ENCODE measurements at places on chromosomes 2 and 18. TPM values are rescaled to one million over a fixed set of nuclear protein-coding genes. Genes with fewer than 3 reads are reported as not detected.
A peak's percentile ranks its signal among the peaks of the same experiment; 100 is the strongest.

GRCh38 chr18:13447621-13448334 lies 229.2 kb downstream of the LDLRAD4 start:
- no peak for DNase-seq
- peak overlapping the region; percentile 24 for H3K4me3 ChIP-seq
- H3K27ac ChIP-seq = peak overlapping the region; percentile 53
- no peaks in the 10 kb centered on the region for H3K27me3 ChIP-seq
- H3K36me3 ChIP-seq = no peaks in the 10 kb centered on the region

DNA sequence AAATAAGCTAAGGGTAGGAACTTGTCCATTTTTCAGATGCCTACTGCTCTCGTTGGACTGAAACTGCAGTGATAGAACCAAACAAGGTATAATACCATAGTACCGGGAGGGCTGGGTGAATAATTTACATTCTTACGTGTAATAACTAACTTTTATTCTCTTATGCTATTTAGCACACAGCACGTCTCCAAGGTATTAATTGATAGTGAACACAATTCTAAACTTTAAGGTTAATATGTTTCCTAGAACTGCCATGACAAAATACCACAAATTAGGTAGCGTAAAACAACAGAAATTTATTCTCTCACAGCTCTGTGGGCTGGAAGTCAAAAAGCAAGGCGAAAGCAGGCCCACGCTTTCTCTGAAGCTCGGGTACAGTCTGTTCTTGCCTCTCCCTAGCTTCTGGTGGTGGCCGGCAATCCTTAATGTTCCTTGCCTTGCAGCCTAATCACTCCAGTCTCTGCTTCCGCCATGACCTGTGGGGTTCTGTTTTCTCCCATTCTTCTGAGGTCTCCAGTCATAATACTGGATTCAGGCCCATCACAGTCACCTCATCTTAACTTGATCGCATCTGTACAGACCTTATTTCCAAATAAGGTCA lies 5.6 kb upstream of the BCL2 start:
- no peak overlapping the region for H3K4me3 ChIP-seq
- no peak for DNase-seq
- peaks cover 19% of the 10 kb centered on the region for H3K4me1 ChIP-seq
- H3K27me3 ChIP-seq = no peaks in the 10 kb centered on the region

DNA sequence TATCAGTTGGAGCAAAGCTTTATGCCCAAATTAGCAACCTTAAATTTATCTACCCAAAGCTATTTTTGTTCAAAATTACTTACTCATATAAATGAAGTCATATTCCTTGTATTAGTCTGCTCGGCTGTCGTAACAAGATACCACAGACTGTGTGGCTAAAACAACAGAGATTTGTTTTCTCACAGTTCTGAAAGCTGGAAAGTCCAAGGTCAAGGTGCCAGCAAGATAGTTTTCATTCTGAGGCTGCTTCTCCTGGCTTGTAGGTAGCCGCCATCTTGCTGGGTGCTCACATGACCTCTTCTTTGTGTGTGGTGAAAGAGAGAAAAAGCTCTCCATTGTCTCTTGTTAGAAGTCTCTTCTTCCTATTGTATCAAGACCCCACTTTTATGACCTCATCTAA lies 15.7 kb upstream of the DPP10 start:
- H3K4me3 ChIP-seq = no peak overlapping the region
- no peaks in the 10 kb centered on the region for H3K36me3 ChIP-seq
- no peak overlapping the region for H3K27ac ChIP-seq
- DNase-seq = no peak
- no peaks in the 10 kb centered on the region for H3K4me1 ChIP-seq

The LRRC30 gene
- total RNA-seq = not detected

DNA sequence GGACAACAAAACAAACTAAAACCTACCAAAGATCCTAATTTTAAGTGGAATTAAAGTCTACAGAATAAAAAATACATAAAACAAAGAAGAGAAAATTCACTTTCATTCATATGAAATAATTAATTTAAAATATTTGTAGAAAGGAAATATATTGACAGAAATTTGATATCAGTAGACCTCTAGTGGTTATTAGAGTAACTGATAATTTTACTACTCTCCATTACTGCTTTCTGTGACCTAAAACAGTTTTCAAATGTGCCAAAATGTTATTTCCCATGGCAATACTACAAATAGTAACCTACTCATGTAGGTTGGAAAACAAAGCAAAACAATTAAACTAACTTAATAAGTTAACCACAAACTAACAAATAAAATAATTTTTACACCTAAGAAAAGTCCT lies 147.1 kb downstream of the NOL4 start:
- H3K36me3 ChIP-seq = no peaks in the 10 kb centered on the region
- H3K27ac ChIP-seq = no peak overlapping the region
- H3K4me3 ChIP-seq = no peak overlapping the region
- no peaks in the 10 kb centered on the region for H3K27me3 ChIP-seq
- no peak for DNase-seq

DNA sequence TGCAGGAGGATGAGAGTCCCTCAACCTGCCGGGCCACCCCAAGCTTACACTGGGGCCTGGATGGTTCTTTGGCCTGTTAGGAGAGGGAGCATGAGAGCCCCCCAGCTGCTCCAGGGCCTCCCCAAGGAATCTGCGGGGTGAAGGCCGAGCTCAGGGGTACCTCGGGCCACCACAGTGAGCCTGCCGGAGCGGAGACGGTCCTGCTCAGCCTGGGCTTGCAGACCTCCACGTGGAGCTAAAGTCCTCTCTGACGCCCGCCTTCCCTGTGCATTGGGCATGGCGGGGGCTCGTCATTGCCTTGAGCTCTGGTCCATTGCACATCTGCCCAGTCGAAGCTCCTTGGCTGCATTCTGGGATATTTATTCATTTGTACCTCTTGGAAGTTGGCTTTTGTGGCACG lies 62.7 kb downstream of the ASB1 start:
- H3K36me3 ChIP-seq = no peaks in the 10 kb centered on the region
- peaks cover 14% of the 10 kb centered on the region for H3K4me1 ChIP-seq
- no peak overlapping the region for H3K4me3 ChIP-seq
- H3K27me3 ChIP-seq = no peaks in the 10 kb centered on the region
- no peak overlapping the region for H3K27ac ChIP-seq
- DNase-seq = no peak

- no peak overlapping the region for H3K27ac ChIP-seq
- H3K27me3 ChIP-seq = peaks cover 50% of the 10 kb centered on the region
- H3K4me1 ChIP-seq = peaks cover 19% of the 10 kb centered on the region
These were observed 1.1 kb downstream of the PAX8 start for GRCh38 chr2:113277474-113278072.

The SULT1C4 gene
- 6.1 TPM for total RNA-seq

The PHOSPHO2 gene
- total RNA-seq = 5.8 TPM

The CREG2 gene
- total RNA-seq = not detected

DNA sequence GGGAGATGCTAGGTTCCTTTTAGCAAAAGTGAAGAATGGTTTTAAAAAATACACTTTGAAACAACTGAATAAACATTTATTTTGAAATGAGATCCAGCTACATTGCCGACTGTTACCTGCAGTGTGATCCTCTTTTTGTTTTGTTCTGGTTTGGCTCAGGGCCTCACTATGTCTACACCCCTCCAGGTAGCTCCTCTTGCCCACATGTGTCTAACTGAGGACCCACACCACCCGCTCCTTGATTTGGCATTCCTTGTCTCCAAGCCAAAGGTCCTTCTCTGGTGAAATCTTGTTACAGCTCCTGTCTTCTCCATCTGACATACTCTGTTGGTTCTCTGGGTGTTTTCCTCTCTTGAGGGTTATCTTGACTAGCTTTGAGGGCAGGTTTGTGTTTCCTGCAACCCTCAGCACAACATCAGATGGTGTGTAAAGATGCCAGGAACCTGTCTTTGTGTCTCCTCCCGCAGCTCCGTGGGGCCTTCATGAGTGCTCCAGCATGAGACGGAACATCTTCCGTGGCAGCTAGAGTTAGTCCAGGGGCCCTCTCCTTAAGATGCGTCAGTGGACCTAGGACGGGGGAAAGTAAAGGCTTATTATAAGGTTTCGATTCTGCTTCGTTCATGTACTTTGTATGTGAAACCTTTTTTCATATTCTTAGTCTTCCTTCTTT lies 32.1 kb downstream of the MAP4K4 start:
- H3K4me1 ChIP-seq = peaks cover 26% of the 10 kb centered on the region
- DNase-seq = no peak
- no peaks in the 10 kb centered on the region for H3K27me3 ChIP-seq
- H3K36me3 ChIP-seq = no peaks in the 10 kb centered on the region

DNA sequence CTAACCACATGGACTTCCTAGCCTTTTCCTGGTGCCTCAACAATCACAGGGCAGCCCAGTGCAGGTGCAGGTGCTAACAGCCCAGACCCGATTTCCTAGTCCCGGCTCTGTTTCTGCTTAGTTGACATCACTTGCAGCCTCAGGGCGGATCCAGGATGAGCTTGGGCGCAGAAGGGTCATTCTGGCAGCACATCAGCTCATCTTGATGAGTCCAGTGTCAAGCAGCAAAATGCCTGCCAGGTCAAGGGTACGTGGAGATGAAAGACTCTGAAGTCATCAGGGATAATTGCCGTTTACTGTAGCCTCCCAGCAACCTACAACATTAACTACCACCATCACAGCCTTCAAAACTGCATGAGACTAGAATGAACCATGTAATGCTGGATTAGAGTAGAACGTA lies 39.4 kb upstream of the EFHD1 start:
- no peaks in the 10 kb centered on the region for H3K27me3 ChIP-seq
- no peaks in the 10 kb centered on the region for H3K36me3 ChIP-seq
- DNase-seq = no peak
- H3K27ac ChIP-seq = no peak overlapping the region
- H3K4me1 ChIP-seq = peaks cover 21% of the 10 kb centered on the region
- no peak overlapping the region for H3K4me3 ChIP-seq

GRCh38 chr2:32357318-32358110 lies 691 bp downstream of the BIRC6 start:
- H3K27ac ChIP-seq = peak overlapping the region; percentile 99
- H3K36me3 ChIP-seq = no peaks in the 10 kb centered on the region
- H3K4me1 ChIP-seq = peaks cover 41% of the 10 kb centered on the region
- H3K27me3 ChIP-seq = no peaks in the 10 kb centered on the region
- peak; percentile 74 for DNase-seq

The LRRTM1 gene
- total RNA-seq = 1.5 TPM

DNA sequence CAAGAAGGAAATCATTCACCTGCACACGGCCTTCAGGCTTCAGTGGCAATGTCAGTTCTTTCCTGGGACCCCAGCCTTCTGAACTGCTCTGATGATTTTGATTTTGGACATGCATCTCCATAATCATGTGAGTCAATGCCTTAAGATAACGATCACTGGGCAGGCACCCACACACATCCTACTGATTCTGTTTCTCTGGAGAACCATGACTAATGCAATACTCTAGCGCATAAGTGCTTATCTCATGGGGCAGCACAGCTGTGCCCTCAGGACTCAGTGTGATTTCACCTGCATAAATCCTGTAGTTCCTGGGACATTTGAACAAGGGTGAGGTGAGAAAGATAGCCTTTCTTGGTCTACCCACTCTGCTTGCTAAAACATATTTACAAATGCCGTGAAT lies 144.6 kb downstream of the AKAIN1 start:
- H3K27ac ChIP-seq = no peak overlapping the region
- DNase-seq = no peak
- H3K27me3 ChIP-seq = no peaks in the 10 kb centered on the region
- no peaks in the 10 kb centered on the region for H3K36me3 ChIP-seq
- H3K4me3 ChIP-seq = no peak overlapping the region
- H3K4me1 ChIP-seq = no peaks in the 10 kb centered on the region

DNA sequence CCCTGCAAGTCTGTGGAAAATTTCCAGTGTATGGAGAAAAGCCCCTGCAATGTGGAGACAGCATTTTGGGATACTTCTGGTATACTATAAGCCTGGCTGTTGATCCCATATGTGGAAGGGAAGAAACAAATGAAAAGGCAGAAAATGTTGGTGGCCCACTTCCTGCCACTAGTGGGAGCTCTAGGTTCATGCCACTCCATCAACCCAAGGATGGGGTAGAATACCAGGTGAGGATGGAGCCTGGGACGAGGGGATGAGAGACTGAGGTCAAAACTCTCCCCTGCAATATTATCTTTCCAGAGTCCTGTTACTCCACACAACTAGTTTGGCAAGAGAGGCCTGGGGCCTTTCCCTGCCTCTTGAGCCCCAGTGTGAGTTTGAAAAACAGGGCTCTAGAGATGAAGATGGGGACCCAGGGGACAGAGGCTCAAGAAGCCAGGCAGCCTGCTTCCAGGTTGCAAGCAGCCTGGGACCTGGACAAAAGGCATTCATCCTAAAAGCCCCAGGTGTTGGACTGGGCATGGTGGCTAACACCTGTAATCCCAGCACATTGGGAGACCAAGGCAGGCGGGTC lies 31.9 kb downstream of the BMP10 start:
- no peaks in the 10 kb centered on the region for H3K27me3 ChIP-seq
- no peaks in the 10 kb centered on the region for H3K4me1 ChIP-seq
- H3K36me3 ChIP-seq = no peaks in the 10 kb centered on the region
- no peak for DNase-seq
- no peak overlapping the region for H3K27ac ChIP-seq

DNA sequence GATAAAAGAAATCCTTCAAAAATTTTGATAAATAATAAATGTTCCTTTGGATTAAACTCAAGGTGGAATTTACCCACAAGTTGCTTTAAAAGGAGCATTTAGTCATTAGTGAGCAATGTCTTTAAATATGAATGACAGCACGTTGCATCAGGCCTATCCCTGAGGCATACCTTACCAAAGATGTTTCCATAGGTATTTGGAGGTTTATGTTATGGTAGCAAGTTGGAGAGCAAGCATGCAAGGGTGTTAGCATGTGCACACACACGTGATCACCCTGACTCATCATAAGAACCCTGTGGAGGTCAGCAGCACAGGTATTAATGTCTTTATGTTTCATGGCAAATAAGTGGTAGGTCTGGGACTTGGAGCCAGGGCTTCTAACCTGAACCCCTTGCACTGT lies 159.9 kb downstream of the ACTR3 start:
- no peaks in the 10 kb centered on the region for H3K4me1 ChIP-seq
- no peaks in the 10 kb centered on the region for H3K27me3 ChIP-seq
- no peak overlapping the region for H3K4me3 ChIP-seq

The LCT gene
- under 0.01 TPM for total RNA-seq

Measured in sigmoid colon (tissue), 7 donors.